ENCODE measurements at places on chromosomes 5 and 9.

DNA sequence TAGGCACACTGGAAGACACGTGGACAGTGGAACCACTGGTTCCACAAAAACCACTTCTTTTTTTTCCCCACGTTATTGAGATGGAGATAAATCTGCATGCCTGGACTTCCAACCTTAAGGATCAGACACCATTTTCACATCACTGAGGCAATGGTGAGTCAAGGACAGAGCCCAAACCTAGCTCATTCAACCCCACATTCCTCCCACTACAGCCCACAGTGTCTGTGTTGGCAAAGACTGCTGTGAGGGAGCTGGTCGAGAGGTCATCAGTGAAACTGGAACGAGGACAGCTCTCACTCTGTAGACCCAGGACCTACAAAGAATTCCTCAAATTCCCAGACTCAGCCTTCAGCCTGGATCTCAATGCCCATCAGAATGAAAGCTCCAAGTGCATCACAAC, 74.8 kb downstream of the ABCA1 start:
- DNase-seq, result no peak

GRCh38 chr9:16179566-16179965, 626.7 kb downstream of the CCDC171 start:
- DNase-seq, result no peak

DNA sequence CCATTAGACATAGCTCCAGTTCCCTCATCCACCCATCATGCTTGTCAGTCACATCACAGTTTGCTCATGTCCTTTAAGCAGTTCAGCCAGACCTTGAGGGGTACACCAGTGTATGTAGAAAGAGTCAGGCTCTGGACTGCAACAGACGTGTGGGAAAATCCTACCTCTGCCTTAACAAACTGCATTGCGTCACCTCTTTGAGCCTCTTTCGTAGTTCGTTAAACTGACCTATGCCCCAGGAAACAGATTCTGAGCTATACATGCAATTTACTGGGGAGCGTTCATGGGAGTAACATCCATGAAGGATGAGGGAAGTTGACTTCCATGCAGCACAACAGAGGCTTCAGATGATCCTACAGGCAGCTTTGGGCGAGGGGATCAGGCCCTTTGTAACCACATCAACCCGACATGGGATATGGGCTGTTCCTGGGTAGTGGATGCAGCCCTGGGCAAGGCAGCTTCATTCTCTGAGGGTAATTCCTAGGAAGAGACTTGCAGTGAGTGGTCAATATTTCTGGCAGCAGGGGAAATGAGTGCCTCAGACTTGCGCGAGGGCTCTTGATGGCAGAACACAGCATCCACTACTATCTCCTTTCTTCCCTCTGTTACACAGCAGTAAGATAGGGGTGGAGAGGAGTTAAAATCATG, 4.3 kb downstream of the SPINK4 start:
- no peak for DNase-seq

GRCh38 chr9:135070198-135070951, 17.1 kb upstream of the OLFM1 start:
- no peak for DNase-seq

DNA sequence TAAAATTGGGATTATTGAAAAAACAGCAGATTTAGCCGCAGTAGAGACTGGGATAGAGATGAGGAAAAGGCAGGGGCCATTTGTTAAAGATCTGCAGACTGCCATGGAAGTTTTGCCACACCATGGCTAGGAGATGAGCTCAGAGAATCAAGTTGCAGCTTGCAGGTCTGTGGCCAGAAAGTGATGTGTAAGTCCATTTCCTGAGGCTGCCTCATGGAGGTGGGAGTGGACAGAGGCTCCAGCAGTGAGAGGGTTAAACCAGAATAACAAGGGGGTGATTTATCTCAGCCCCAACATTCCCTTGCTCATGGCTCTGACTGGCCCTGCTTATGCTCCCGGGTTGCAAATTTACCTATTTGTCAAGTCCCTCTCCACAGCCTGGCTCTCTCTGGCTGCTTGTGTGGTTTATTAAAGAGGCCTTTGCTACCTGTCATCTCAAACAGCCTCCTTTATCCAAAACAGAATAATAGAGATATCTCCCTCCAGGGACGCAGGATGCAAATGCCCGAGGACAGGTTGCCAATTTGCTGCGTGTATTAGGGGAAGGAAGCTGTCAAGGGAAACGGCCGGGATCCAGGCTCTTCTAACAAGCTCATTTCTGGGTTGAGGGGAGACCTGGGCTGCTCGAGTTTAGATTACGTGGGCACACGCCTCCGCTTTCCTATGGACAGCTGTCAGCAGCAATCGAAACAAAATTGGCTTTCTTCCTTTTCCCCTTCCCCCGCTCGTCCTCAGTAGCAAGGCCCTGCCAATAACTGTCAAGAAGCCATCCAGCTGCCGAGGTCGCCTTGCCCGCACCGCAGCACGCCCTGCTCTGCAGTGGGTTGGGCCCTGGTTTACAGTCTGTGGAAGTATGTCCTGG, 72.8 kb upstream of the PITX1 start:
- no peak for DNase-seq

DNA sequence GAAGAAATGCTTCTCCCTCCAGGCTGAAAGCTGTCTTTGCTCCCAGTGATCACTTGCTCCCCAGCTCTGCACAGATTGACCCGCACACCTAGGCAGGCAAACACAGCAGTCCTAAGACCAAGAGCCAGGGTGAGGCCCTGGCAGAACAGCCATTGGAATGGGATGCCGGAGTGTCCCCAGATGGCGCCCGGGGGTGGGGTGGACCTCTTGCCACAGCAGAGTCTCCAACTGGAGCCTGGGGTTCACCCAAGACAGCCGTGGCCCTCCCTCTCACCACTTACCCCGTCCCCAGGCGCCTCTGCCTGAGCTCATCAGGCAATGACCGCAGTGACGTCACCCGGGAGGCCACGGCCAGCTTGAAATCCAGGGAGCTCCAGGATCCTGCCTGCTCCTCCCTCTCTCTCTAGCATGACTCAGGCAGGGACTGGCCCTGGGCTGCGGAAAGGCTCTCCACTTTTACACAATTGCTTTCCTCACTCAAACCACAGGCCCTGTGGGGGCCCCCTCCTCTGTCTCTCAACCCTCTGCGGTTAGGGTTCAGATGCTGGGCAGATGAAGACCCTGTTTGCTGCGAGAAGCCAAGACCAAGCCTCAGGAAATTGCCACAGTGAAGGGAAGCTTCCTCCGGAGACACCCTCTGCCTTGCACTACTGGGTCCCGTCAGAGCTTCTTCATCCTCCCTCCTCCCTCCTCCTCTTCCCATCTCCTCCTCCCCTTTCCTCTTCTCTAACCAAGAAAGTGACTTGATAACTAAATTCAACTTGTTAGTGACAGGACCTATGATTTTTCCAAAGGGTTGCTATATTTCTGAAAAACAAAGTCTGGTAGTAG, 24.3 kb upstream of the PTGES start:
- peak; percentile 93 for DNase-seq

- DNase-seq, result no peak
Observed at GRCh38 chr5:41621420-41621819, 111.0 kb upstream of the PLCXD3 start.

GRCh38 chr5:102764381-102765004, 9.4 kb downstream of the PAM start:
- DNase-seq, result no peak

DNA sequence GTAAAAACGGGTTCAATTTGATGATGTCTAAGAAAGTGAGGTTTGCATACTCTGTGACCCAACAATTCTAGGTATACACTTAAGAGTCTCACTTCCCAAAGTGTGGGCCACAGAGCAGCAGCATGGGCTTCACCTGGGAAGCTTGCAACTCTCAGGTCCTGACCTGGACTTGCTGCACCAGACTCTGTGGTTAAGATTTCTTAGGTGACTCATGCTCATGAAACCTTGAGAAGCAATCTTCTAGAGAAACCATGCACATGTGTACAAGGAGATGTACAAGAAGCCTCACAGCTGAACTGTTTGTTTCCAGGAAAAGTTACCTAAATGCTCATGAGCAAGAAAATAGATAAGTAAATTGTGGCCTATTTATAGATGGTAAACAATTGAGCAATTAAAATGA, 30.0 kb downstream of the DNAJC21 start:
- DNase-seq, result no peak

- DNase-seq, result peak; percentile 8
Observed at GRCh38 chr5:124847907-124848306, 101.5 kb upstream of the ZNF608 start.

DNA sequence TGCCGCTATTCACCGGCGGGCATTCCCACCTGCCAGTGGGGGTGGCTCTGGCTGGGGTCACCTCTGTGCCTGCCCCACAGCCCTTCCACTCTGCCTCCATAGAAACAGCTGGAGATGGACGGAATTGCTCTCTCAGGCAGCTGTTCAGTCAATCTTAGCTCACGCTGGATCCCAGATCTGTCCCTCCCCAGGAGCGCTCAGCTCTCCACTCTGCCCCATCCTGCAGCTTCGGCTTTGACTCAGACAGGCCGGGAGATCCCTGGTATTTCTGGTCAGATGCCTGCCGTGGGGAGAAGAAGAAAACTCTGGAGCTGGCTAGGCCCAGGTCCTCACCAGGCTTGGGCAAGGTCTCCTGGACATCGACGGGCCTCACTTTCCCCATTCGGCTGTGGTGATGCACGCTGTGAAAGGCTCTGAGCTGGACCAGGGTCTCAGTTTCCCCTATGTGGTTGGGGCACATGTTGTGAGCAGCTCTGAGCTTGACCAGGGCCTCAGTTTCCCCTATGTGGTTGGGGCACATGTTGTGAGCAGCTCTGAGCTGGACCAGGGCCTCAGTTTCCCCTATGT, 7.6 kb upstream of the SLC9A3 start:
- no peak for DNase-seq

- DNase-seq, result no peak
Observed at GRCh38 chr5:104539618-104540350, 977.2 kb upstream of the NUDT12 start.

DNA sequence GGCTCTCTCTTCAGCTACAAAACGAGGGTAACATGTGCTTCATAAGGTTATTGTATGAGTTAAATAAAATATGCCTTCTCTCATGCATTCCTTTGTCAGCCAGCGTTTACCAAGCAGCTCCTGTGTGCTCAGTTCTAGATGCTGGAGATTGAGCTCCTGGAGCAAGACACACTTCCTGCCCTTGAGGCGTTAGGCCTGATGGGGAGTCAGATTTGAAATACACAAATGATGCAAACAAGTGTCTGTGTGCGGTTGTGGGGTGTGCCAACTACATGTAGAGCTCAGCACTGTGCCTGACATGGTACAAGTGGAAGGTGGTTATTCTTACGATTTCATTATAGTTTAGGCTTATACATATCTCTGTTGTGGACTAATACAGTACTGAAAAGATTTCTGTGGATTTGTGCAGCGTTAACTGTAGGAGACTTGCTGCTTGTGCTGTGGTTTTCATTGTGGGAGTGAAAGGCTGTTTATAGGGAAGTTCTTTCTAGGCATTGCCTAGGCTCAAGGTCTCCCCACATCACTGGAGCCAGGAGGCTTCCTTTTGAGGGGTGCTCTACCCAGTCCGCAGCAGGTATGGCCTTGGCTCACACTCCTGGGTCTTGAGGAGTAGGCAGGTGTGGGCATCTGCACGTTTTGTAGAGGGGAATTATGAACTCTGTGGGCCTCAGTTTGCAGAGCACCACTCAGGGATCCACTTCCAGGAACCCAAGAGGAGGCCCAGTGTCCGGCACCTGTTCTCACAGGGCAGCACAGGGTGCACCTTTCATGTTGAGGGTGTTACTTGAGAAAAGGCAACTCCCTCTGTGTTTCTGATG, 39.8 kb upstream of the ANGPTL2 start:
- DNase-seq, result no peak

DNA sequence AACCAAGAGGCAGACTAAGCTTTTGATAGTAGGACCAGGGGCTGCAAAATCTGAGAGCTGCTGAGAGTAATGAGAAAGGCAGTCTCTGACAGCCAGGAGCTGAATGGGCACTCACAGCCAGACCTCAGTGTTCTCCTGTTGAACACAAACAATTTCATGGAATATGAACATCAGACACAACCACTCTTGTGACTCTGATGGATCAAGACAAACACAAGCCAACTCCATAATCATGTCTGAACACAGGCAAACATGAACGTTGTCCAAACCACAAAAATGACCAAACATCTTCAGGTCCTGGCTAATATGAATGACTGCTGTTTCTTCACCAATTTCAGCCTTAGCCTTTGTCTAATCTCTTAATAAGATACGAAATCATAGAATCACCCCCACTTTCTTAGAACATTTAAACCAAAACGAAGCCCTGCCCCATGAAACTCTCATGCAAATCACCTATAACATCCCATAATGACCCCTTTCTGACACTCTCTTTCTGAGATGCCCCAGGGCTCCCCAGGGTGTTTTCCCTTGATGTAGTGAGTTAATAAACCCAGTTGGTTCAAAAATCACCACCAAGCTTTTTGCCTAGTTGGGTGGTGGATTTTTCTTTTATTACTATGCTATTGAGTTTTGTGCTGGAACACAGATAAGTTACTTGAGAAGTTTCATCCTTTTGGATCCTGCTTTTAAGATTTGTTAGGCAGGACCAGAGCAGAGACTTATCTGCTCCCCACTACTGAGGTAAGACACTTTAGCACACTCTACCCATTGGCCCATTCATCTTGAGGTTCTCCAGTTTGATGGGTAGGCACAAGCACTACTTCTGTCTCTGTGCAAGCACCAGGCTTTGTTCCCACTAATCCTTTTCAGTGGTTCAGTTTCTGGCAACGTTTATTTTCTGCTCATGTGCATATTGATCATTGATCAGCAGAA, 5.9 kb upstream of the ERAP2 start:
- DNase-seq, result no peak

DNA sequence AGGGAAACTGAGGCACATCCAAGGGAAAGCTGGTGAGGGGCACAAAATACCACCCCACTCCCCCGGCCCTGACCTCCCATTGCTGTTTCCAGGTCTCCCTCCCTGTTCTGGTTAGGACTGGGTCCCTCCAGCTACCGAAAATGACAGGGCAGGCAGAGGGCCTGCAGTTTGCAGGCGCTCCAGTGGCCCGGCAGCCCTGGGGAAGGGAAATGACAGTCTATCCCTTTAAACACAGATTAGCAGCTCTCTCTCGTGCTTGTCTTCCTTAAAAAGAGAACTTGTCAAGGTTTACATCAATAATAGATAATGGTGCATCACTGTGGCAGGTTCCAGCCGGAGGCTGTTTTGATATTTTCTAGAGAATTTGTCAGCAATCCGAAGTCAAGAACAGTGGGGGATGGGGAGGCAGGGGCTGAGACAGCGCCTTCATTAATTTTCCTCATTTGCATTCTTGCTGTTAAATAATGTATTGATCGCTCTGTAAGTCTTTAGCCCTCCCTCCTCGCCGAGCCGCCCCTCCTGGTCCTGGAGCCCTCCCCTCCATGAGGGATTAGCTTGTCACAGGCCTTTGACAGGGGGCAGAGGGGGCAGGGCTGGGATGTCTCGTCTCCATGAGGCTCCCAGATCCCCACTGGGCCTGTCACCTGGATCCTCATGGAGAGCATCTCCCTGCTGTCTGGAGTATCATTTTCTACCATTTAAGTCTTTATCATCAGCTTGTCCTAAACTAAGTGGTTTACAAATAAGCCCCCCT, 45.0 kb upstream of the RAPGEF1 start:
- DNase-seq, result no peak
